ENCODE measurements at places on chromosomes 3 and 15.

- peak overlapping the region; percentile 68 for H3K27ac ChIP-seq
- no peak for DNase-seq
- H3K4me1 ChIP-seq, result peaks cover 15% of the 10 kb centered on the region
- no peaks in the 10 kb centered on the region for H3K27me3 ChIP-seq
- no peak overlapping the region for H3K4me3 ChIP-seq
These were observed 45.3 kb upstream of the VILL start for GRCh38 chr3:37945156-37945806.

GRCh38 chr15:80234883-80235282 lies 17.1 kb downstream of the CTXND1 start:
- H3K27ac ChIP-seq, result no peak overlapping the region
- no peaks in the 10 kb centered on the region for H3K4me1 ChIP-seq
- no peaks in the 10 kb centered on the region for H3K27me3 ChIP-seq
- no peak for DNase-seq
- H3K36me3 ChIP-seq, result no peaks in the 10 kb centered on the region

DNA sequence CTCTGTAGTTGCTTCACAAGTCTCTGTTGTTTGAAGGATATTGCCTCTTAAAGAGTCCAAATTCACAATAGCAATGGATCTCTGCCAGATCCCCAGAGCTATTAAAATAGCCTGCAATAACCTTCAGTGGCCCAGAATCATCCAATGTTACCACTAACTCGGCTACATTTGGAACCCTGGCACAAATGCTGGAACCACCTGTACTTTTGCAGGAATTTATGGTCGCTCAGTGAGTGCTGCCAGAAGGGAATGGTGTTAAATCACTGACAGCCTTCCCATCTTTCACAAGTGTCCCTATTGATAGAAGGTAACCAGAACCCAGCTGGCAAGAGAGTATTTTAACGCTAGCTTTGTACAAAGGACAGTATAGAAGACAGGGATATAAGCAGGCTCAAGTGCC lies 298.8 kb upstream of the PLSCR5 start:
- H3K4me3 ChIP-seq, result no peak overlapping the region
- no peaks in the 10 kb centered on the region for H3K4me1 ChIP-seq
- no peak overlapping the region for H3K27ac ChIP-seq
- H3K27me3 ChIP-seq, result no peaks in the 10 kb centered on the region

DNA sequence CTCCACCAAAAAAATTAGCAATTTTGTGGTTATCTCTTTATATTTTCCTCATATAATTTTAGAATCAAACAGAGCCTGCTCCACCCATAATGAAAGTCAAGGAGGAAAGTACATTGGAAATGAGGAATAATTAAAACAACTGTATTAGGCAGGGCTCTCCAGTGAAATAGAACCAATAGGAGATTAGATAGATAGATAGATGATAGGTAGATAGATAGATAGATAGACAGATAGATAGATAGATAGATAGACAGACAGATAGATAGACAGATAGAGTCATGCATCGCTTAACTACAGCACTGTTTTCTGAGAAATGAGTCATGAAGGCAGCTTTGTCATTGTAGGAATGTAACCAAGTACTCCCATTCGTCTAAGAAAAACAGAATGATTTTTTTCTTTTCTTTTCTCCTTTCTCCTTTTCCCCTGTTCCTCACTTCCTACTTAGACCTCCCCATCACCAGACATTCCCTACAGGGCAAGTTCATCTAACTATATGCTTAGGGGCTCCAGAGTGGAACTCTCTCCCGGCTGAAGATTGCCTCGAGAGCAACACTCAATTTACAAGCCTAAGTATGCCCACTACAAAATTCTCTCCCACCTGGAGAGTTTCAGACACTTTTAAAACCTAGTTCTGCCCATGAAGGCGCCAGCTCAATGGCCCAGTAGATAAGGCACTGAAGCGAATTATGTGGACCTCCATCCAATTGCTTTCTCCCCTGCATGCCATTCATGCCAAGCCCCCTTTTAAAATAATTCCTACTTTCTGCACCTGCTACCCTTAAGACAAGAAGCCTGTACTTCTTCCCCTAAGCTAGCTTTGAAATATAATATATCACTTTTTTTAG lies 53.3 kb upstream of the LIPC start:
- H3K4me3 ChIP-seq, result no peak overlapping the region
- H3K4me1 ChIP-seq, result no peaks in the 10 kb centered on the region
- no peaks in the 10 kb centered on the region for H3K27me3 ChIP-seq
- no peak overlapping the region for H3K27ac ChIP-seq

- H3K27ac ChIP-seq, result no peak overlapping the region
- H3K4me3 ChIP-seq, result no peak overlapping the region
- no peaks in the 10 kb centered on the region for H3K27me3 ChIP-seq
- DNase-seq, result no peak
These were observed 606.9 kb upstream of the KCNMB2 start for GRCh38 chr3:177929310-177929709.

GRCh38 chr15:53862386-53862785 lies 102.9 kb upstream of the WDR72 start:
- no peaks in the 10 kb centered on the region for H3K36me3 ChIP-seq
- no peak overlapping the region for H3K27ac ChIP-seq
- no peak overlapping the region for H3K4me3 ChIP-seq
